ENCODE measurements at places on chromosomes 16 and 17.

GRCh38 chr17:46733837-46734475 lies 84.5 kb downstream of the WNT3 start:
- peak; percentile 80 for DNase-seq

- DNase-seq = no peak
Measured at GRCh38 chr16:31187808-31188189, 7.9 kb downstream of the FUS start.

DNA sequence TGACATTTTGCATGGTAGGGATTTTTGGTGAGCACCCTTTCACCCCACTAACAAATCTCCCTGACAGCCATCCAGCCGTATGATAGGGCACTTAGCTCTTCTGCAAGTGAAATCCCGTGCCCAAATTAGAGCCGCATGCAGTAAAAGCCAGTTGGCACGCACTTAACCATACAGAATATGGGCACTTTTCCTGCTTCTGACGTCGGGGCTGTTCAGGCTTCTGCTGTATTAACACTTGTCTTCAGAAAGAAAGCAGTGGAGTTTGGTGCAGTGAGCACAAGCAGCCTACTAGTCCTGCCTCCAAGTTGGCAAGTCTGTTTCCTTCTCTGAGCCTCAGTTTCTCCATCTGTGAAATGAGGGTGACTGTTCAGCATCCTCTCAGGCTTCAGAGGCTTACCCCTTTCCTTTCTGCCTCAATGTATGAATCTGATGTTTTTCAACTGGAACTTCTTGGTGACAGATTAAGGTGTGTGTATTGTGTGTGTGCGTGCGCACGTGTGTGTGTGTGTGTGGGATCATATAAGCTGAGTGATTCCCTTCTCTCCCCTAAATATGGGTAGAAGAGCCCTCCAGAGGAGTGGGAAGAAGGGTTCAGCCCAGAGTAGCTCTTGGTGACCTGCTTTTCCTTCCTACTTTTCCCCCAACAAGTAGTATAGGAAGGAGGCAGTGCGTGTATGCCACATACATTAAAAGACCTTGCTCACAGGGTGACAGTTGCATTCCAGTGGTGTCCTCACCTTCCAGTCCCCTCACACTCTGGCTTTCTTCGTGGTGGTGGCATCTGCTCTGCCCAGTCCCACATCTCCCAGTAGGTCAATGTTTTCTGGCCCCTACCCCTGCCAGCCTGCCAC lies 19.0 kb downstream of the IGF2BP1 start:
- no peak for DNase-seq

- no peak for DNase-seq
Measured at GRCh38 chr17:74805591-74805991, 29.4 kb upstream of the NAT9 start.

DNA sequence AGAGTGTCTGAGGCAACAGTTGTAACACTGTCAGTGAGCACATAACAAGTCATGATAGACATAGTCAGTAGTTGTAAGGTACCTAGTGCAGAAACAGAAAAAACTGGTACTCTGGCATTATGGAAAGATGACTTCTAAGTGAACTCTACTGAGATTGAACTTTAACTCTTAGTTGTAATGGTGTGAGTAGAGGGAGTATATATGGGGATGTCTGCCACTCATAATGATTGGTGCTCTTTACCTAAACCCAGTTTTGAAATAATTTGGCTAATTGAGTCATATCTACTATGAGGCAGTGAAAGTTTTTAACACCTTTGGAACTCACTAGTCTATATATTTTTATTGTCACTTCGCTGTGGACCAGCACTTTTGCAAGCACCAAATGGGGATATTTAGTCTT lies 6.6 kb downstream of the NLK start:
- DNase-seq = no peak

GRCh38 chr17:78716814-78717393 lies 65.2 kb downstream of the CYTH1 start:
- DNase-seq = peak; percentile 46

DNA sequence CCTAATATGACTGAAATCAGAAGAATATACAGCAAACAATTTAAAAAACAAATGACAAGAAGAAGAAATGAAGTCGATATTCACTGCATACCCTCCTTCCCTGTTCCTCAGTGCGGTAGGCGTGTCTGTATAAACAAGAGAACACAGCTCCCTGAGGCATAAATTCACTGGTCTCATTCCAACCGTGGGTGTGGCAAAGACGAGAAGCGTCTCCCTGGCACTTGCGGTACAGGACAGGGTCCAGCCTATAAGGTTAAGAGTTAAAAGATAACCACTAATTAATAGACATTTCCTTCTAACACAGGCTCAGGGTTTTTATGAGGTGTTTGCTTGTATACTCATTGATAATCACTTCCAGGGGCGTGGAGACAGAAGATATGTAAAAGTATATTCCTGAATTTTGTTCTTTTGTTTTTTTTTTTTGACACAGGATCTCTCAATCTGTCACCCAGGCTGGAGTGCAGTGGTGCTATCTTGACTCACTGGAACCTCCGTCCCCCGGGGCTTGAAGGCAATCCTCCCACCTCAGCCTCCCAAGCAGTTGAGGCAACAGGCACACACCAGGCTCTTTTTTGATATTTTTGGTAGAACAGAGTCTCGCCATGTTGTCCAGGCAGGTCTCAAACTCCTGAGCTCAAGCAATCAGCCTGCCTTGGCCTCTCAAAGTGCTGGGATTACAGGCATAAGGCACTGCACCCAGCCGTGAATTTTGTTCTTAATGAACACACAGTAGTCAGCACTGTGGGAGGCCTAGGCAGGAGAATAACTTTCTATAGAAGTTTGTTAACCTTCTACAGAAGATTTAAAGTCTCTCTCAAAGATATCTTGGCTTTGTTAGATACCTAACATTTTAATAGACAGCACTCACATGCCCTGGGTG lies 59.1 kb upstream of the CLEC18B start:
- peak; percentile 82 for DNase-seq

- no peak for DNase-seq
Measured at GRCh38 chr16:50887500-50888298, 145.8 kb downstream of the CYLD start.

- DNase-seq = peak; percentile 75
Measured at GRCh38 chr17:3710951-3711383, 12.7 kb upstream of the HASPIN start.

- DNase-seq = no peak
Measured at GRCh38 chr16:69376393-69377059, 9.3 kb downstream of the TERF2 start.

- peak; percentile 60 for DNase-seq
Measured at GRCh38 chr16:89721546-89722391, 432 bp downstream of the ZNF276 start.

- DNase-seq = no peak
Measured at GRCh38 chr17:57412520-57413096, 156.3 kb downstream of the MSI2 start.

All from EH (cell line).